ENCODE measurements at places on chromosomes 6 and 20.

- no peak for DNase-seq
Observed at GRCh38 chr20:6492271-6493055, 275.0 kb upstream of the BMP2 start.

GRCh38 chr6:5357486-5357885 lies 96.2 kb downstream of the FARS2 start:
- no peak for DNase-seq

DNA sequence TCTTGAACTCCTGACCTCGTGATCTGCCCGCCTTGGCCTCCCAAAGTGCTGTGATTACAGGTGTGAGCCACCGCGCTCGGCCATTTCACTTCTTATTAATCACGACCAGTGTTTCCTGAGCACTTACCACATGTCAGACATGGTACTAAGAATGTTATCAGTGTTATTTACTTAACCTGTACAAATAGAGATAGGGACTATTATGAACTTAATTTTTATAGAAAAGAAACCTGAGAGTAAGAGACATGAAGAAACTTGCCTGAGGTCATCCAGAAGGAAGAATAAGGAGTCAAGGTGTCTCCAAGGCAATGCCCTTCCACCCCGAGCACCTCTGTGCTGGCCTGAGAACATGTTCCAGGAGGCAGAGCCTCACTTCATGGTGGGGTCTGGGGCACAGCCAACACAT lies 29.3 kb upstream of the EZR start:
- no peak for DNase-seq

DNA sequence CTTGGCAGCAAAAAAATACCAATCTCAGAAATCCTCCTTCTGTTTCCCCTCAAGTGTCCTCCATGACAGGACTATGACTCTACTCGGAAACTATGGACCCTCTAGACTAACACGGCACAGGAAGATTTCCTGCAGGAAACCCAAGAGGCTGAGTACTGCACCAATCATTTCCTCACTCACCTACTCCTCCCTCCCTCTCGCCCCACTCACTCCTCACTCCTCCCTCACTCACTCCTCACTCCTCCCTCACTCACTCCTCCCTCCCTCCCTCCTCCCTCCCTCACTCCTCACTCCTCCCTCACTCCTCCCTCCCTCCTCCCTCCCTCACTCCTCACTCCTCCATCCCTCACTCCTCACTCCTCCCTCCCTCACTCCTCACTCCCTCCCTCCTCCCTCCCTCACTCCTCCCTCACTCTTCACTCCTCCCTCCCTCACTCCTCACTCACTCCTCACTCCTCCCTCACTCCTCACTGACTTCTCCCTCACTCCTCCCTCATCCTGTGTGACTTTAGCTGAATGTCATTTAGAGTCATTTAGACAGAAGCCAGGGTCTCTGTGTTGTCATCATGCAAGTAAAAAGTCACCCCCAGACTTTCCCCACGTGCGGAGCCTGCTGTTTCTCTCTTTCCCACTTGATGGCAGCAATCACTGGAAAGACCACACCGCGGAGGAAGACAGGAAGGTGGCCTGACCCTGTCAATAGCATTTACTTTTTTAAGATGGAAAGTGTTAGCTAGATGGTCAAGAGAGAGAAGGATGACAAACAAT lies 226.8 kb upstream of the PDE10A start:
- no peak for DNase-seq

DNA sequence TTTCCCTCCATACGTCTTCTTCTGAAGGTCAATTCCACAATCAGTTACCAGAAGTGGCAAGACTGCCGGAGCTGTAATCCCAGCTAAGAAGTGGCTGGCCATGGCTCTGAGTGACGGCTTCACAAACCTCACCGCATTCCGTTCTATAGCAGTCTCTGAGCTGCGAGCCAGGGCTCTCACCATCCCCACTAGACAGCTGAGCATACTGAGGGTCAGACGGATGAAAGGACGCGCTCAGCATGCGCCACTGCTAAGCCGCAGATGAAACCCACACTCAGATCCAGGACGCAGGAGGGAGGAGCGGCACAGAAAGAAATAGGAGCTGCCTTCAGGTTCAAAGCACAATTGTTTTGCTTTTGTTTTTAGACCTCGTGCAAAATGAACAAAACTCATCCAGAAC lies 97.9 kb downstream of the ANKRD60 start:
- no peak for DNase-seq

GRCh38 chr6:7624796-7625710 lies 35.1 kb downstream of the SNRNP48 start:
- no peak for DNase-seq

DNA sequence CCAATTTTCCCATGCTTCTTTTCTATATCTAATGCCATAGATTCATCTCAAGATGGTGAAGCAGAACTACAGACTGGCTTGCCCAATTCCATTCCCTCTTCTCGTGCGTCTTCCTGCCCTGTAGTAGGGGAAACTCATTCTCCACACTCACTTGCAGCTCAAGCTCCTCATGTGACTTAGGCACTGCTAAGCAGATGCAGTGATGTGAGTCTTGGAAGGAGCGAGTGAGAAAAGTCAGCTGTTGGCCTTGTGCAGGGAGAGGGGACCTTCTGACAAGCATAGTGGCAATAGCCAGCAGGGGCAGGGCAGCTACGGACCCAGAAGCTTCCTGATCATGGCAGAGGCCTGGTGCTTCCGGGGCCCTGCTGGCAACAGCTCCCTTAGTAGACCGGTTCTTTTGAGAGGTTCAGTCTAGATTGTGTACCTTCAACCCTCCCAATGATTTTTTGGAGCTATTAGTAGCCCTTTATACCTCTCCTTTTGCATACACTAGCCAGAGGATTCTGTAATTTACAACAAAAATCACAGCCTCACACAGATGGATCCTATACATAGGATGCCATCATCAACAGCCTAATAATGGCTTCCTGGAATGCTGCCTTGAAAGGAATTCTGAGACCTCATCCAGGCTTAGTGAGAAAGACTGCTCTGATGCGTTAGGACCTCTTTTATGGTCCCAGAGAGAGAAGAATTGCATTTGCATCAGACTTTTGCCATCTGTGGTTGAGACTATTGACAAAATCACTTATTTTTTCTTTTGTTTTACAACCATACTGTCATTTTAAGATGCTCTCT lies 121.5 kb upstream of the RIPOR2 start:
- DNase-seq, result no peak

- DNase-seq, result no peak
Observed at GRCh38 chr6:42292004-42292740, 74.5 kb upstream of the MRPS10 start.

DNA sequence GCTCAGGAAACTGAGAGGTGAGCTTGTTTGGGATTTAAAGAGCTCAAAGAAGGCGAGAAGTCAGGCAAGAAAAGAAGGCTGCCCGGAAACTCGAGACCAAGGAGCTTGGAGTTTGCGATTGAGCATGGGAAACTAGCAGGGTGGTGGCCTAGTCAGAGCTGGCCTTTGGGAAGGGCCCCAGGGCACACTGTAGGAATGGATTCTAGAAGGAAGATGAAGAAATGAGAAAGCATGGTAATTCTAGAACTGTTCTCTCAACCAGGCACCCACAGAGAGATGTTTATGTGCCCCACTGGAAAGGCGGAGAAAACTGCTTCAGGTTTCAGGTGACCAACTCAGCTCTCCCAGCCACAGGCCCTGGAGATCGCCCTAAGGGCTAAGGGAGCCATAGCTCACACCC lies 126.2 kb downstream of the FOXO3 start:
- DNase-seq, result no peak

DNA sequence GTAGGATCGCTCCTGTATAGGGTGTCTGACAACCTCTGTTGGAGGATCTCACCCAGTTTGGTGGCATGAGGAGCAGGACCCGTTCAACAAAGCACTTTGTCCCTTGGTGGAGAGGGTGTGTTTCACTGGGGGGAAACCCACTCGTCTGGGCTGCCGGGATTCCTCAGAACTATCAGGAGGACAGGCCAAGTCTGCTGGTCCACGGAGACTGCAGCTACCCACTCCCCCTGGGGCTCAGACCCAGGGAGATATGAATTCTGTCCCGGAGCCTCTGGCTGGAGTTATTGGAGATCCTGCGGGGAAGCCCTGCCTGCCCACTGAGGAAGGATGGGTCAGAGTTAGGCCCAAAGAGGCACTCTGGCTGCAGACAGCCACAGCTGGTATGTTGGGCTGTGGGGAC lies 233.1 kb downstream of the PKHD1 start:
- no peak for DNase-seq

GRCh38 chr6:105624021-105624420 lies 221.1 kb upstream of the PREP start:
- no peak for DNase-seq

- no peak for DNase-seq
Observed at GRCh38 chr6:3612341-3613041, 139.0 kb downstream of the PXDC1 start.

Data from GM18507 (cell line).